A549 treated with dexamethasone at 1 μM for 4 hours (cell line): ENCODE measurements at places on chromosomes 7 and 10. TPM values are rescaled to one million over a fixed set of nuclear protein-coding genes. Genes with fewer than 3 reads are reported as not detected.

Gene PLCE1
- 7.0 to 10.3 TPM (median 9.7 TPM) in 5 replicates for total RNA-seq

Gene ZP3
- 15.6 to 18.3 TPM (median 17.2 TPM) in 5 replicates for total RNA-seq

Gene XPNPEP1
- total RNA-seq: 32.0 to 39.6 TPM (median 37.2 TPM) in 5 replicates

Gene LIPK
- total RNA-seq: not detected in 5 replicates

Gene RTKN2
- 0.69 to 1.0 TPM (median 0.87 TPM) in 5 replicates for total RNA-seq

Gene SLC26A5
- total RNA-seq: not detected in 5 replicates

Gene PNLIP
- 0.16 to 0.27 TPM (median 0.21 TPM) in 5 replicates for total RNA-seq

Gene PTPRZ1
- not detected in 5 replicates for total RNA-seq

Gene OR6B1
- total RNA-seq: not detected in 5 replicates

Gene MYH16
- 0.25 to 0.70 TPM (median 0.40 TPM) in 5 replicates for total RNA-seq

Gene PRKCQ
- total RNA-seq: 3.9 to 4.5 TPM (median 4.2 TPM) in 5 replicates

Gene HYCC1
- total RNA-seq: 16.5 to 24.8 TPM (median 21.5 TPM) in 5 replicates

Gene SDK1
- total RNA-seq: 0.50 to 0.98 TPM (median 0.68 TPM) in 5 replicates

Gene PPA1
- total RNA-seq: 236 to 298 TPM (median 245 TPM) in 5 replicates
